ENCODE measurements at places on chromosomes 2 and 18. TPM values are rescaled to one million over a fixed set of nuclear protein-coding genes. Genes with fewer than 3 reads are reported as not detected.

DNA sequence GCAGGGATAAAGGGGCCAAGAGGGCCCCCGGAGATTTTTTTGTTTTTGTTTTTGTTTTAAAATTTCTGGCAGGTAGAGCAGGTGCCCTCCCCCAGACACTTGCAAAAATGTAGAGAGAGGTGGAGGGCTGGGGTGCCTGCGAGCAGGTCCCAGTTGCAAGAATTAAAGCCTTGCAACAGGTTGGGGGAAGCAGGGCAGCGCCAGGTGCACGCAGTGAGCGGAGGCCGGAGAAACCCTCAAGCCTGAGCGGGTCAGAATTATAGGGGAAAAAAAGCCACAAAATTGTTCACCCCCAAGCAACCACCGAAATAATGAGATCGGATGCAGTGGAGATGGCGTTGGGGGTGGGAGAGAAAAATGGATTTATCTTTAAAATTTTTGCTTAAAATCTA lies 527 bp downstream of the IGFBP5 start:
- no peak for DNase-seq

DNA sequence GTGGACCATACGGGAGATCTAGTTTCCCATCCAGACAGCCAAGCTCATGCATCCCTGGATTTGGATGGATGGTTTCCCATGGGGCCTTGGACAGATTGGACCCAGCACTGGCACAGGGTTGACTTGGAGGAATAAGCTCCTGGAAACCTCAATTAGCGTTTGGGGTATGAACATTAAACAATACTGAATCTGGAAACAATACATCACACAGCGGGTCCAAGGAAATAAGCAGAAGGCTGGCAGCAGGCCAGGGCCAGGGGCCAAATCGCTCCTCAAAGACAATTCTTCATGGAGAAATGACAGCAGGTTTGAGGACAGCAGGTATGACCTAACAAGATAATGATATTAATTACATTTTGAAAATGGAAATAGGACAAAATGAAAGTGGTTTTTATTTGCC lies 540.6 kb downstream of the RIT2 start:
- DNase-seq = no peak

- DNase-seq = no peak
These were observed 63.7 kb downstream of the COPS8 start for GRCh38 chr2:237149425-237149824.

Gene INO80C
- 30.8 TPM for total RNA-seq

DNA sequence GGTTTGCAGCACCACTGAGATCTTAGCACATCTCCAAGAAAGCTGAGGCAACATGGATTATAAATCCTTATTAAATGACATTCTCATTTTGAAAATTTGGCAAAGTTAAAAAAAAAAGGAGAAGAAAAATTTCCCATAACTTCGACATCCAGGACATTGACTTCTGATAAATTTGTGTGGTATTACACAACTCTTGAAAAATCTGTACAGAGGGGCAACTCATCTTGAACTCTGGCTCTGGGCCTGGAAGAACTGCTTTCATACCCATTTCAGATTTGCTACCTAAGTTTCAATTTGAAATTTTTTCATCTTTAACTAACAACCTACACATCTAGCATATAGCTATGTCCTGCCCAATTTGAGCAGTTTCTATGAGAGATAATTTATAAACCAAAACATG lies 118.0 kb upstream of the UGP2 start:
- DNase-seq = no peak

- no peak for DNase-seq
These were observed 70.4 kb upstream of the HDAC4 start for GRCh38 chr2:239471011-239471792.

- DNase-seq = peak; percentile 69
These were observed 61.9 kb upstream of the RND3 start for GRCh38 chr2:150549381-150549780.

DNA sequence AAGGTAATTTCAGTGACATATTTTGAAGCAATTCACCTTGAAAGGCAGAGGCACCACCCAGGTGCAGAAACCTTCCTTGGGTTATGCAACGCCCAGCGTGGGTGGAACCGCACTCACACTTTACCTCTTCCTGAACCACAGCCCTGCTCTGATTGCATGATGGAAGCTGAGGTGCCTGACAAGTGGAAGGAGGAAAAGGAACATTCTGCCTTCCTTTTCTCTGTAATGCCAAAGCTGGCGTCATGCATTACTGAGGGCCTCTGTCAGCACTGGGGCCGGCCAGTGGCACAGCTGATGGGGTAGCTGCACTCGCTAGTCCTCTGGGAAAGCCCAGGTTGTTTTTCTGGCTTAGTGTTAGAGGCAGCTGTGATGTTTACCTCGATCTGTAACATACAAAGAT lies 266.5 kb downstream of the NEDD4L start:
- no peak for DNase-seq
